ENCODE measurements at places on chromosomes 11 and 22.

- no peak for DNase-seq
Measured at GRCh38 chr22:49961601-49962011, 1.0 kb downstream of the PIM3 start.

DNA sequence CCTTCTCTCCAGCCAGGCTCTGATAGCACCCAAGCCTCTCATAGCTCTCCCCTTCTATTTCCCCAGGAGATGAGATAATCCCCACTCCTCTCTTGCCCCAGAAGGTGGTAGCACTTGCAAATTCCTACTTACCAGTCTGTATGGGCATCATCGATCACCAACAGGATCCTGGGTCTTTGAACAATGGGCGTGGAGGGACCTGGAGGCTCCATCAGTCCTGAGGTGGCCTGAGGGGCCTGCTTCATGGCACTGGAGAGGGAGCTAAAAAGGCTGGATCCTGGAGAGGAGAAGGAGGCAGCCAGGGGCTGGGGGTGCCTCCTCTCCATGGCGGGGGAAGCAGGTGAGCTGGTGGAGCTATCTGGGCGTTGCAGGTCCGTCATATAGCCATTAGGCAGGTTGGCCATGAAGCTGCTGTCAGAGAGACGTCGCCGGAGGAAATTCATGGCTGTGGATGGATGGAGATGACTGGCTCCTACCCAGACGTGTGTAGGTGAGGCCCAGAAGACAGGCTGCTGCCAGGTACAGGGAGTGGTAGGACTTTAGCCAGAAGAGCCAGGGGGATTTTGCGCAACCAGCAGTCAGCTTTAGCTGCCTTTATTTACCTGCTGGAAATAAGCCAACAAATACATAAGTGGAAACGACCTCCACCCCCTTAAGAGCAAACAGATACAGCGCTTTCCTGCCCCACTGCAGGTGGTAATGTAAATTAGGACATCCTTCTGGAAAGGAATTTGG, 51.8 kb downstream of the SYN3 start:
- no peak for DNase-seq

DNA sequence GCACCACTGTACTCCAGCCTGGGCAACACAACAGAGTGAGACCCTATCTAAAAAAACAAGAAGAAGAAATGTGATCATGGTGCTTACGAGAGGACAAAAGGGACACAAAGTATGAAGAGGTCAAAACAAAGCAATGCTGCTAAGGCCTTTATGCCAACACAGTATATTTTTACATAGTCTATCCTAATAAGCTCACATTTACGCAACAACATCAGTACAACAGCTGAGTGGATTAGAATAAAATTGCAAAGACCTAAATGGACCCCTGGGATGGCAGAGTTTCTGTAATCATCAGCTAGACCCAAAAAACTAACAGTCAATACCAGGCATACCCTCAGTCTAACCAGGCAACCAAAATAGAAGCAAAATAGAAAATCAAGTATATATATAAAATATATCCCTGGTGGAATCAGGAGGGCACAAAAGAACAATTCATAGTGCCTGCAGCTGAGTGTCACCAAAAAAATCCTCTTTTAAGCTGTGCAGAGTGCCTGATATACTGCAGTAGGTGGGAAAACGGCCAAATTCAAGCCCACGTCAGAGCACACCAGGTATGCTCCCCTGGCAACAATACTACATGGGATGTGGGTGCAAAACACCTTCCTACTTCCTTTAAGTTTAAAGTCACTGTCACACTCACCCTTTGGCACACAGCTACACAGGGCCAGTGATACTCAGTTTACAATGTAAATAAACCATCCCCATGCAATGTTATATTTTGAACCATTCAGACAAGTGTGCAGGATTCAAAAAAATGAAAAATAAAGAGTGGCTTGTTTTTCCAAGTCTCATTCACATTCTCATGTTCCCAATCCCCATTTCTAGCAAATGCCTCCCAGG, 57.8 kb downstream of the RBFOX2 start:
- no peak for DNase-seq

DNA sequence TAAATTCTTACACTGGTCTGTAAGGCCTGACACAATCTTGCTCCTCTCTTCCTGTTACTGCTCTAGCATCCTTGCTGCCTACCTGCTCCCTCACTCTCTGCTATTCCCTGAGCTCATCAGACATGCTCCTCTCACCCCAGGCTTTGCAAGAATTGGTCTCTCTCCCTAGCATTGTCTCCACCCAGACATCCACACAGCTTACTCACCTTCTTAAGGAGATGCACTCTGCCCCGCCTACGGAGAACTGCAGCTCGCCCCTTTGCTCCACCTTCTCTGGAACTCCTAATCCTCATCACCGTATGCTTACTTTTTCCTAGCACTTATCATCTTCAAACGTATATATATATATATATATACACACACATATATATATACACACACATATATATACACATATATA, 23.3 kb upstream of the TMPRSS5 start:
- DNase-seq = no peak

DNA sequence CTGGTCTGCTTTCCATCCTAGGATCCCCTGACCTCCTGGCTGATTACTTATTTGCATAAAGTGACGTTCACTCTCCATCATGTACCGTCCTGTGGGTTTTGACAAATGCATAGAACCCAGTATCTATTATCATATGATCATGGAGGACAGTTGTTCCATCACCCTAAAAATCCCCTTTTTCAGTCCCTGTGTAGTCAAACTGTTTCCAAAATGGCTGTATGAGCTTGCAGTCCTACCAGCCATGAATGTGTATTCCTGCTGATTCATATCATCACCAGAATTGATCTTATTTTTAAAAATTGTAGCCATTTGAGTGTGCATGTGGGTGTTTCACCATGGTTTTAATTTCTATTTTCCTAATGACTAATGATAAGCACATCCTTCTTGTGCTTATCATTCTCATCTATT, 108.8 kb downstream of the MPPED1 start:
- DNase-seq = no peak

GRCh38 chr11:111128076-111128870, 117.3 kb upstream of the POU2AF2 start:
- no peak for DNase-seq

DNA sequence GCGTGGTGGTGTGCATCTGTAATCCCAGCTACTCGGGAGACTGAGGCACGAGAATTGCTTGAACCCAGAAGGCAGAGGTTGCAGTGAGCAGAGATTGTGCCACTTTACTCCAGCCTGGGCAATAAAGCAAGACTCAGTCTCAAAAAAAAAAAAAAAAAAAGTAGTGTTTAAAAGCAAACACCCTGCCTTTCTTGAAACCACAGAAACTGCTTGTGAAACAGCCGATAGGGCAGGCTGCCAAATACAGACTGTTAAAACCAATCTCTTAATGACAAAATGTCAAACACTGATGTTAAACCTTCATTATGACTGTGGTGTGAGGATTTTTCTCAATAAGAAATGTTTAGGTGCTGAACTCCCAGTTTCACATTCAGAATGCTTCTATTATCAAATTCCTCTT, 27.3 kb downstream of the MARK2 start:
- no peak for DNase-seq

GRCh38 chr11:804599-804964, 449 bp downstream of the PIDD1 start:
- no peak for DNase-seq

GRCh38 chr22:37326726-37327125, 44.4 kb downstream of the CYTH4 start:
- no peak for DNase-seq

DNA sequence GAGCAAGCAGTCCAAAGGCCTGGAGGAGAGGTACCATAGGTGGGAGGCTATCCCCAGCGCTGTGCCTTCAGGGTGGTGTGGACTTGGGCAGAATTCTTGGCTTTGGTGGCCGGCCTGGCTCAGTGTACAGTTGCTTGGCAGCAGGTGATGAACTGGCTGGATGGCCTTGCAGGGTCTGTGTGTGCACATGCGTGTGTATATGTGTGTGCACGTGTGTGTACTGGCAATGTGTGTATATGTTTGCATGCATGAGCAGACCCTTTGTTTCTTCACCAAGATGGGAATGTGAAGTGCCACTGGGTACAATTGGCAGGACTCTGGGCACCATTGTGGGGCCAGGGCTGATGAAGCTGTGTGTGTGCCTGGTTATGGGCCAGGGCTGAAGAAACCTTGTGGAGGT, 53.0 kb downstream of the CEP164 start:
- no peak for DNase-seq

GRCh38 chr11:86279747-86280146, 22.3 kb upstream of the HIKESHI start:
- DNase-seq = no peak

GRCh38 chr22:44005524-44005923, 18.6 kb upstream of the PARVB start:
- DNase-seq = no peak

DNA sequence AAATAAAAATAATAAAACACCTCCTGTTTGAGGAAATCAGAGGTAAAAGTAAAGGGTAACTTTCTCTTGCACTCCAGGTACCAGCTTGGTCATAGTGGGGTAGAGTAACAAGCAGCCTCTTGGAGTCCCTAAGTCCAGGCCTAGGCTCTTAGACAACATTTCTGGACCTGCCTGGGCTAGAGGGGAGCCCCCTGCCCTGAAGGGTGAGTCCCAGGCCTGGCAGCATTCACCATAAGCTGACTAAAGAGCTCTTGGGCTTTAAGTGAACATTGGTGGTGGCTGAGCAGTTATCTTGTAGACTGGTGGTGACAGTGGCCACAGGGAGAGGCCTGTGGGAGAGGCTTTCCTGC, 18.6 kb upstream of the OR56A3 start:
- no peak for DNase-seq

GRCh38 chr11:99925968-99926367, 761.1 kb upstream of the ARHGAP42 start:
- no peak for DNase-seq

DNA sequence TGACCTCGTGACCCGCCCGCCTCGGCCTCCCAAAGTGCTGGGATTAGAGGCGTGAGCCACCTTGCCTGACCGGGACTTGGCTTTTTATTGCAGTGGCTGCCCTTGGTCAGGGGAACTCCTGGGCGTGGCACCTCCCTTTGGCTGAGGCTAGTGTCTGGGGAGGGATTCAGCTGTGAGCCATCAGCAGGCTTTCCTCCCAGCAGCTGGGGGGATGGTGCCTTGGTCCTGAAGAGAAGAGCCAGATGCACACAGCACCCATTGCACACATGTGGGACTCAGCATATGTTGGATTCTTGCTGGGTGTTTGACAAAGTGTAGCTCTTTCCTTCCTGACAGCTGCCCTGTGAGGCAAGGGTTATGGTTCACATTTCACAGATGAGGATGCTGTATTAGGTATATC, 8.4 kb downstream of the CYTH4 start:
- no peak for DNase-seq

GRCh38 chr11:61679893-61680621, at the start of gene DAGLA:
Gene DAGLA (plus strand): TSS chr11:61680391. CDS start chr11:61720156, 39,765 bp downstream.
- DNase-seq = peak; percentile 61

DNA sequence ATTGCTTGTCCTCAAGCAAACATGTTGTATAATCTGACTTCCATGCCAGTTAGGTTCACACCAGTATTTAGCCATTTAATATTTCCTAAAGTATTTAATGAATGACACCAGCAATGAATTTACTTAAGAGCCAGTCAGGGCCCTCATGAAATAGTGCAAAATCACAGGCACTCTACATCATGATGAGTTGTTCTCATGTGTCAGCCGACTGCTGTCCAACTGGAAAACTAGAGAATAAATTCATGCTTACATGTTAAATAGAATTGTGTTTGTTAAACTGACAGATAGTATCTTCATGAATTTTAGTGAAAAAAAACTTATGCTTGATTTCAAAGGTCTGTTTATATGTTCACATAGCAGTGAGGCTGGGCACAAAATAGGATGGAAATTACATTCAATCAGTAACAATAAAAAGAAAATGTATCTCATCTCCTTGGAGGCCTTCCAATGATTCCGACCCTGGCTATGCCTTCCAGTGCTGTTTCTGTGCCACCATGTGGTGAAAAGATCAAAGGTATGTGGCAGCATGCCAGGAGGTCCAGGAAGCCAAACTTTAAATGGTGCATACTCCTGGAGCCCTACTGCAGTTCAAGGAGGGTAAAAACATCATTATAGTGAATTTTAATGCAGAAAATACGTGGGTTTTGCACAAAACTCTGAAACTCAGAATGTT, 45.2 kb downstream of the CTSC start:
- DNase-seq = no peak

DNA sequence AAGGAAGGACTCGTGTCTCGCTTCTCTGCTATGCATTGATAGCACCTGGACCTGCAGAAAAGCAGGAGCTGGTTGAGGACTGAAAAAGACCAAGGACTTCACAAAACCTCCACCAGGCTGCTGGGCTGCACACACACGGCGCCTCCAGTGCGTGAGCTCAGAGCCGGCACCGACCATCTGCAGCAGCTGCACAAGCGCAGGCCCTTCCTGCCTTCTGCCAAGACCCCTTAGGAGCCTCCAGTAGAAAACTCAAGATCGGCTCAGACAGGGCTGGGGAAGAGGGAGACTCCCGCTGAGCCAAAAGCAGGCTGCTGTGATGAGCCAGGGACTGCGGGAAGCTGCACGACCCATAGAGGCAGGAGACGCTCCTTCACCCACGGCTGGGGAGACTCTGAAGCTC, 70.9 kb downstream of the PHF21B start:
- no peak for DNase-seq

DNA sequence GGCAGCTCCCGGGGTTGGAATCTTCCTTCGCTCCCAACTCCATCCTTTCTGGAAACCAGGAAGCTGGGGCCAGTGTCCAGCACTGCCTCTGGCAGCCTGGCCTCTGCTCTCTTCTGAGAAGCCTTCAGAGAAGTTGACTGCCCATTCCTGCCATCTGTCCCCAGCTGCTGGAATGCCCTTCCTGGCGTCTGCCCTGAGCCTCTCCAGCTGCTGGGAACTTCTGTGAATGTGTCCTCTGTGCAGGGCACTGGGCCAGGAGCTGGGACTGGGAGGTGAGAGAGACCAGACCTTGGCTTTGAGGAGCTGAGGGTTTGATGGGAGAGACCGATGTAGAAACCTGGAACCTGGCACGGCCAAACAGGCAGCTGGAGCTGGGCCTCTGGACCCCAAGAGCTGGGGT, 5.9 kb upstream of the SOX10 start:
- DNase-seq = no peak

DNA sequence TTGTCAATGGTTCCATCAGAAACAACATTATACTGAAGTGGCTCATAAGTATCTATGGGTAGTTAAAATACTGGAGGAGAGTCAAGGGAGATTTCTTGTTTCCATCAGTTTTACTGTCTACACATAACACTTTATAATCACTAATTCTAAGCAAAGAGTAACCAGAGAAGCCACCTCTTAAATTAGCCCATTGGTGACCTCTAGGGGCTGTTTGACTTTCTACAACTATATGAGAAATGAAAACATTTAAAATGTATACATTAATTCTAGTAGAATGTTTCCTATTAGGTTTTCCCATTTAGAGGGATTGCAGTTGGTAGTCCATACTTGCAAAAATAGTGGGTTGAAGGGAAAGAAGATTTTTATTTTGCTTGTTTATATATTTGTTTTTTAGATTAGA, 504.3 kb downstream of the FAM181B start:
- DNase-seq = peak; percentile 4

GRCh38 chr11:14886513-14886912, 5.5 kb downstream of the CYP2R1 start:
- DNase-seq = no peak

Measured in globus pallidus (tissue), 1 donor.